K562 (cell line): ENCODE measurements at places on chromosomes 12 and 14.

GRCh38 chr14:95500201-95500681, 16.2 kb downstream of the SYNE3 start:
- no peak for DNase-seq

- no peak for DNase-seq
Observed at GRCh38 chr14:79665556-79665955, 545.7 kb downstream of the DIO2 start.

- no peak for DNase-seq
Observed at GRCh38 chr12:124278389-124279101, 16.3 kb upstream of the RFLNA start.

- DNase-seq, result no peak
Observed at GRCh38 chr12:5251092-5251491, 180.8 kb upstream of the NTF3 start.

DNA sequence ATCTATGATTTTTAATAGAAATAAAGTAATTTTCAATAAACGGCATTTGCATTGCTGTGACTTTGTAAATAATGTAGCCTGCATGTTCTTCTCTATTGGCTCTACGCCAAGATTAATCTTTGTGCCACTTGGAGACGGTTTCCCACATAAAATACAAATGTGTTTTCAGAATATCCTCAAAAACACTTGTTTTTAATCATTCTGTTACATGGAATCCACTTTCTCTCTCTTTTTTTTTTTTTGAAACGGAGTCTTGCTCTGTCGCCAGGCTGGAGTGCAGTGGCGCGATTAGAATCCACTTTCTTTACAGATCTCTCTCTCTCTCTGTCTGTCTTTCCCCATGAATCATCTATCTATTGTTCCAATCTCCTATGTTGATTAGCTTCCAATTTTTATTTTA, 22.8 kb upstream of the SSPN start:
- DNase-seq, result no peak

DNA sequence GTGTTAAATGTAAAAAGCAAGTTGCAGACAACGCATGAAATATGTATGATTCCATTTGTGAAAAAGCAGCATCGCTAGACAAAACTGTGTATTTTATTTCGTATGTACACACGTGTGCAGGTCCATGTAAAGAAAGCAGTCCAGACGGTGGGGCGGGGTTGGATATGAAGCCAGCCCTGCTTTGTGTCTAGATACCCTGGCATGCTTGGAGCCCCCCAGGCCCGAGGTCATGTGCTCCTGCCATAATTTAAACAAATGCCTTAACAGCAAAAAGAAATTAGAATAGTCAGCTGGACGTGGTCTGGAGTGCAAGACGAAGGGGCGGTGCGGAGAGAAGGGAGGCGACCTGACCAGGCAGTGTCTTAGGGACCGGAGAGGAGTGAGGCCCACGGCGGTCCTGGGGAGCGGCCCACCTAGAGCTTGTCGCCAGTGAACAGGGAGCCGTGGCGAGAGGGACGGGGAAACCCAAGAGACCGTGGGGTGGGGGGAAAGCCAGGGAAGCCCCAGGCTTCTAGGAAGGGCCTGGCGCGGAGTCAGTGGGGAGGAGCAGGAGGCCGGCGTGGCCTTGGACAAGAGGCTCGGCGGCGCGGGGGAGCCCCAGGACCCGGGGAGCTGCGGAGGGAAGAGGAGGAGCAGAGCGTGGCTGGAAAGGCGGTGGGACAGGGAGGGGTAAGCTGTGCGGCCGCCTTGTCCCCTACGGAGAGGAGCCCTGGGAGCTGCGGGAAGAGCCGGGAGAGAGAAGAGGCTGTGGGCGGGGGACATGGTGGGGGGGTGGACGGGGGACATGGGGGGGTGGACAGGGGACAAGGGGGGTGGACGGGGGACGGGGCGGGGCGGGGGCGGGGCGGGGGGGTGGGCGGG, 118.5 kb upstream of the C14orf180 start:
- DNase-seq, result no peak

DNA sequence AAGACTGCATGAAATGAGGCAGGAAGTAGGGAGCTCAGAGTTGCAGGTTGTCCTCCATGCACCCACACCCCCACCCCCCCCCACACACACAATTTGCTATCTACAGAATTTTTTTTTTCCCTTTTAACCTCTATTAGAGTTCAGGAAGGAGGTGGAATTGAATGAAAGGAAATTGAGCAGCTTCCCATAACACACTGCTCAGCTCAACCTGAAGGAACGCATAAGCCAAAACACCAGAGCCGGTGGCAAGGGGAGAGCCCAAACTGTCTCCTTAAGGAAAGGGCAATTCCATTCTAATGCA, 74.1 kb downstream of the NUAK1 start:
- DNase-seq, result no peak

GRCh38 chr12:7917392-7918267, 18.4 kb downstream of the SLC2A3 start:
- DNase-seq, result no peak

GRCh38 chr14:98819132-98819866, 452.7 kb downstream of the BCL11B start:
- no peak for DNase-seq
